ENCODE measurements at places on chromosomes 6 and 20.

GRCh38 chr6:53199156-53199555 lies 50.5 kb upstream of the GCM1 start:
- DNase-seq = no peak

- DNase-seq = no peak
Measured at GRCh38 chr6:97361286-97361685, 78.3 kb upstream of the MMS22L start.

GRCh38 chr6:17865243-17865642 lies 122.2 kb downstream of the KIF13A start:
- peak; percentile 81 for DNase-seq

- DNase-seq = no peak
Measured at GRCh38 chr6:74318738-74319137, 622.7 kb downstream of the CD109 start.

- no peak for DNase-seq
Measured at GRCh38 chr20:19539191-19539590, 218.9 kb upstream of the RIN2 start.

GRCh38 chr6:139186692-139187091 lies 51.8 kb downstream of the HECA start:
- no peak for DNase-seq

All from umbilical cord (tissue), 2 donors.